ENCODE measurements at places on chromosomes 7 and 10.

- no peak for DNase-seq
Measured at GRCh38 chr10:33391611-33392465, 57.4 kb upstream of the NRP1 start.

GRCh38 chr10:13736506-13736905 lies 149.7 kb downstream of the PRPF18 start:
- DNase-seq = no peak

DNA sequence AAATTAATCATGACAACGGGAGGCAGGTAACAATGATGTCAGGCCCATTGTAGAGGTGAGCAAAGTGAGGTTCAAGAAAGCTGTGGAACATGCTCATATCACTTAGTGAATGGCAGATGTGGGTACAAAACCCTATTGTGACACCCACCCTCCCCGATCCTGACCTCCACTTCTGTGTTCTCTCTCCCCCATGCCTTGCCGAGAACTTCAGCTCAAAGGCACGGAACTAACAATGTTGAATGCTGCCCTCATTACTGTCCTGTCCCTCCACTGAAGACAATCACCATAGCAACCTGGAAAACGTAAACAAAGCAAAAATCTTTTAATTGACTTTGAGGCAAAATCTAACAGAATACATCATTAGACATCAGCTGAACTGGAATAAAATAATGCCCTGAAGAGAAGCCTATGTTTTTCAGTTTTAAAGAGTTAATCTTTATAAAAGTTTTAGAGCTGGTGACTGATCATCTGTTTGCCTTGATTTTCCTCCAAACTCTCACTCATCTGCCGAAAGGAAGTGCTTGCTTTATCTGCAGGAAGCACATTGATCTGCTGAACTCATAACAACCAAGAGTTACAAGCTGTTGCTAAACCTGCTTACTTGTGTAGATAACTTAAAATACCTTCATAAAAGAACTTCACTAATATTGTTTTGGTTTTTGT lies 133.6 kb downstream of the CUBN start:
- no peak for DNase-seq

- DNase-seq = no peak
Measured at GRCh38 chr10:77673515-77674140, 36.0 kb upstream of the KCNMA1 start.

DNA sequence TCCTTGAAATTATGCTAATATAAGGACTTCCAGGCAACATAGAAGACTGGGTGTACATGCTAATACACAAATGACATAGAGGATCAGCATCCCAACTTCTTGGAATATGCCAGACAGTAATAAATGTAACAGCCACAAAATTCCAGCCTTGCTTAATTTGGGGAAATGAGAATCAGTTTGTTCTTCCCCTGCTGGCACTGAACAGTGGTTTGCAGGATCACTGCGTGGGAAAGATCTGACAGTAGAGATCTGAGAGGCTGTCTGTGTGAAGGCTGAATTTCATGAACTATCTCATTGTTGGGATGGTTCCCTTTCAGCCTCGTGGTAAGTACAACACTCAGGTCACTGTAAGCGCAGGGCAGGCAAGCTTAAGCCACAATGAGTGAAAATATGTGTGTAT lies 1078.0 kb downstream of the LRMDA start:
- no peak for DNase-seq

DNA sequence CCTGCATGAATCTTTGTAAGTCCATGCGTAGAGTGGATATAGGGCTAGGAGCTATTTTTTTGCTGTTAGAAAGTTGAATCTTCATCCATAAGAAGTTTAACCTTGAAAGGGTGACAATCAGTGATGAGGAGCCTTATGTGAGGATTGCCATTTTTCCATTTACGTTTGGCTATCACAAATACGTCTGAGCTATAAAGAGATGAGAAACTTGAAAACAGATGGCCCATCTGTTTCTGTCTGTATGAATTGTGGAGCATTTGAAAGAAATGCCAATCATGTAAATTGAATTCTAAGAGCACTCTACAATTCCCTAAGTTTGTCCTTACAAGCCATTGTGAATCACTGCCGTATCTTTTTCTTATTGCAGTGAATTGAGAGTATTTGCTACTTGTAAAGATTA lies 169.8 kb upstream of the TEX47 start:
- DNase-seq = no peak

DNA sequence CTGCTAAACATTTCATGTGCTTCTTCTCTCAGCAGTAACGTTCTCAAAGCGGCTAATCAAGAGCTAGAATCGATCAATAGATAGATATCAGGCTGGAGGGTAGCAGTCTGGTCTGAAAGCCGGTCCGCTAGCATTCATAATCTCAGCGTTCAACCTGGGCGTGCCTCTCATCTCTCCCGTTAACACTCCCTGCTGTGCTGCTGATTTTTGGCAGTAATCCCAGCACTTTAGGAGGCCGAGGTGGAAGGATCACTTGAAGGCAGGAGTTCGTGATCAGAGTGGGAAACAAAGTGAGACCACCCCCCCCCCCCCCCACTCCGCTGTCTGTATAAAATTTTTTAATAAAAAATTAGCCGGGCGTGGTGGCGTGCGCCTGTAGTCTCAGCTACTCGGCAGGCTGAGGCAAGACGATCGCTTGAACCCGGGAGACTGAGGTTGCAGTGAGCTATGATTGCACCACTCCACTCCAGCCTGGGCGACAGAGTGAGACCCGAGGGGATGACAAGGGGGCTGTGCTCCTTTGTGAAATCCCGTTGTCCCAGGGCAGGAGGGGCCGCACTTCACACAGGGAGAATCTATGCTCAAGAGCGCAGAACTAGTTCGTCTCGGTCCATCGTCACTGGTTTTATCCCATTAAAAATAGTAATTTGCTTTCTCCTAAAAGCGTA lies 624 bp upstream of the CEP55 start:
- DNase-seq = no peak

Data from fibroblast of skin of left biceps (primary cell).